ENCODE measurements at places on chromosomes 16 and 17.

GRCh38 chr17:73278465-73279453 is 17.1 kb upstream of the CPSF4L start:
- no peak for DNase-seq

DNA sequence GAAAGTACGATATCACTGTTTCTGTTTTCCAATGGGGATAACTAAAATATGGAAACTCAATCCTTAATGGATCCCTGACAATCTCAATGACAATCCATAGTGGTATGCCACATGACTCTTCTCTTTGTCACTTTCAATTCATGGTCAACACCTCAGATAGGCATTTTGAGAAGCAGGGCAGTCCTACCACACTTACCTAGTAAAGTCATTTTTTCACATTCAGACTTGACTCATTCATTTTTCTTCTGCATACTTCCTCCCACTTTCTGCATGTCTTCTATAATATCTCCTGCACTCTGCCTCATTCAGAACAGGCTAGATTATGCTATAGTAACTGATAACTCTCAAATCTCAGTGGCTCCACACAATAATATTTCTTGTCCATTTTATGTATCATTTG is 117.5 kb downstream of the FTO start:
- no peak for DNase-seq

DNA sequence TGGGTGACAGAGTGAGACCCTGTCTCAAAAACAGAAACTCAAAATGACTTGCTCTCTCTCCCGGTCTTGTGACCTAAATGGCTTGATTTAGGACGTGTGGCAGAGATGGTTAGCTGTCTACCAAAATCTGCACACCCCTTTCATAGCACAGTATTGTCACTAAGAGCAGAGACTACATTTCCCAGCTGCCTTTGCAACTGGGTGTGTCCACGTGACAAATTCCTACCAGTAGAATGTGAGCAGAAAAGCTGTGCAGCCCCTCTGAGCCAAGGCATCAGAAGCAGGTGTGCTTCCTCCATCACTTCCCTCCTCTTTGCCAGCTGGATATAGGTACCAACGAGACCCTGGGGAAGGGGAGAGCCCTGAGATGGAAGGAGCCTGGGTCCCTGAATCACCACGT is 25.5 kb downstream of the GPR142 start:
- peak; percentile 56 for DNase-seq

GRCh38 chr17:76736349-76737081 is 616 bp downstream of the SRSF2 start:
- DNase-seq, result peak; percentile 79

DNA sequence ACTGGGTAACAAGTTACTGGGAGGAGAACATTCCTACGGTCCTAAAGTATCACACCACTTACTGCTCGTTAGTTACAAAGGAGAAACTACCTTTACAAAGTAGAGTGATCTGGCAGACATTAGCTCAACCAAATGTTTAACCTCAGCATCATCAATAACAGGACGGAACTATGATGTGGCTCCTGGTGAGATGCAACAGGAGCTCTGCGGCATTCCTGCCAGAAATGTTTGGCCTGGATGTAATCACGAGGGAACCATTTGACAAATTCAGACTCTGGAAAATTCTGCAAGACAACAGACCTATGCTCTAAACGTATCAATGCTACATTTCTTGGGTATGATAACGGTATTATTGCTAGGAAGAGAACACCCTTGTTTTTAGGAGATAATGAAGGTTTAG is 80.4 kb downstream of the MRM3 start:
- no peak for DNase-seq

GRCh38 chr17:47945529-47946508 is 4.4 kb downstream of the PNPO start:
- no peak for DNase-seq

- DNase-seq, result no peak
Measured at GRCh38 chr16:35398180-35398579, 1938.8 kb downstream of the TP53TG3F start.

- peak; percentile 72 for DNase-seq
Measured at GRCh38 chr16:11796227-11797165, 562 bp downstream of the ZC3H7A start.

DNA sequence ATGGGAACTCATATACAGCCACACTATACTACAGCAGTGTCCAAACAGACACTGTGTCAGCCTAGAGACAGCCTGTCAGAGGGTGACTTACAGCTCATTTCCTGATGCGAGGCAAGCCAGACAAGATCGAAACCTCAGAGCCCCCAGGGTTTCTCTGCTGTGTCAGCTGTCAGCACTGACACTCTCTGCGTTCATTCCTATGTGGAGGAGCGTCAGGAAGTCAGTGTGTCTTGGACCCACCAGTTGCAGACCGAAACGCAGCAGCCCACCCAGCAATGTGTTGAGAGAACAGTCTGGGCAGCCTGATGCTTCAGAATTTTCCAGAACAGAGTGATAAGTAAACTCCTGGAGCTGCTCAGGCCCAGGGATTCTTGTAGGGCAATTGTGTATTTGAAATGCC is 20.6 kb upstream of the MAPT start:
- DNase-seq, result no peak

DNA sequence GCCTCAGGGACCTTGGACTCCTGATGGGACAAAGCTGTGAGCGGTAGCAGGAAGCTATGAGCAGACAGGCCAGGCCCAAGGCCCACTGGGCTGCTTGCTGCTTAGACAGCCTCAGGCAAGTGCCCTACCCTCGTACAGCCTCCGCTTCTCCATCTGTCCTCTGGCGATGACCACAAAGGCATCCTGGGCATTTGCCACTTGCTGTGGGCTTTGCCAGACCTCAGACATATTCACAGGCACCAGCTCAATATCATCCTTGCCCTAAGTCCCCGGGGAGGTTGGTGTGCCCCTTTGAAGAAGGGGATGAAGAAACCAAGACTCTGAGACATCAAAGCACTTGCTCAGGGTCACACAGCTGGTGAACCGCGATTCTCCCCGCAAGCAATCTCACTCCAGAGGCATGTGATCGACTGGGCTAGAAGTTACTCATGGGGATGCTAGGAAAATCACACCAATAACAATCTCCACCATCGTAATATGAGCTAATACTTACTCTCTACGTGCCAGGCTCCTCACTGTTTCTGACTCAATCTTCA is 21.7 kb downstream of the PPL start:
- DNase-seq, result no peak

GRCh38 chr16:11511801-11512200 is 74.9 kb downstream of the LITAF start:
- no peak for DNase-seq

DNA sequence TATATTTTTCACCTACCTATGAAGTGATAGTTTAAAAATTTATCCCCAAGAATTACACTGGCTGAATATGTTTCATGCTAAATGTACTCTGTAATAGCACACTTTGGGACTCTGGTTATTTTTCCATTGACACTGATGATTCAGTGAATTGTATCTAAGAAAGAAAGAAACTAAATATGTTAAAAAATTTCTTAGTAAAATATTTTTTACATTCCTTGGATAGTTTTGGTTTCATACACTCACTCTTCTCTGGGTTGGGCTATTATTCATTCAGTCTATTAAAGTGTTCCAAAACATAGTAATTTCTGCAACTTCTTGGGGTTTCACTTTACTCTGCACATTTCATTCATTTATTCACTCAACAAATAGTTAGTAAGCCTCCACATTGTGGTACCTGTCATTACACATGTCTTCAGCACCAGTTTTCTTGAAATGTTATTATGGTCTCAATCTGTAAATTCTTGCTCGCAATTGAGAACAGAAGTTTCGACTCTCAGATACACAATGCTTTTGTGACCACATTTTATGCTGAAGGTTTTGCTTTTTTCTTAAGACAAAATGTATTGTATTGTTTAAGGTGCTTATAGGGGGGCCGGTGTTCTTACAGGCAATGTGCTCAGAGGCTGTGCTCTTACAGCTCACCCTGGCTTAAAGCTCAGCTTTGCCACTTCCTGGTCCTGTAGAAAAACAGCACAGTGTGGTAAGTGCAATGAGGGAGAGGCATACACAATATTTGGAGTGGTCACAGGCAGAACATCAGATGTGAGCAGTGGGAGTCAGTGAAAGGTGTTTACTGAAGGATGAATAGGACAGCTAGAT is 17.4 kb downstream of the CNTNAP4 start:
- DNase-seq, result no peak
